ENCODE measurements at places on chromosomes 5 and 9.

- no peak for DNase-seq
Observed at GRCh38 chr5:11247224-11247623, 486.2 kb upstream of the DAP start.

- DNase-seq: no peak
Observed at GRCh38 chr5:32027093-32027716, 146.9 kb downstream of the GOLPH3 start.

DNA sequence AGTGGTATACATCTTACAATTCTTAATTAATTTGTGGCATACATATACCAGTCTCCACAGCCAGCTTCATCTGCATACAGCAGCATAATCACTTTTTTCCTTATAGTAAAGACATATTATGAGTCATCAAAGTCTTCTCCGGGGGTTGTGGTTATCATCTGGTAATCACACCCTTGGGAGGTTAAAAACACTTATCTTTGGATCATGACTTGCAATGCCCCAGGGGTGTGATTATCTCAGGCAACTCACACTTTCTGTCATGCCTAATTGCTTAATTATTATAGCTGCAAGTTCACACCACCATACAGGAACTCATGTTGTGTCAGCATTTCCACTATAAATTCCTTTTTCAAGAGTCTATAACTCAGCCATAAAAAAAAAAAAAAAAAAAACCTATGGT lies 218.4 kb downstream of the ANXA1 start:
- DNase-seq: peak; percentile 64

GRCh38 chr5:83925321-83925954 lies 204.8 kb upstream of the HAPLN1 start:
- DNase-seq: no peak

DNA sequence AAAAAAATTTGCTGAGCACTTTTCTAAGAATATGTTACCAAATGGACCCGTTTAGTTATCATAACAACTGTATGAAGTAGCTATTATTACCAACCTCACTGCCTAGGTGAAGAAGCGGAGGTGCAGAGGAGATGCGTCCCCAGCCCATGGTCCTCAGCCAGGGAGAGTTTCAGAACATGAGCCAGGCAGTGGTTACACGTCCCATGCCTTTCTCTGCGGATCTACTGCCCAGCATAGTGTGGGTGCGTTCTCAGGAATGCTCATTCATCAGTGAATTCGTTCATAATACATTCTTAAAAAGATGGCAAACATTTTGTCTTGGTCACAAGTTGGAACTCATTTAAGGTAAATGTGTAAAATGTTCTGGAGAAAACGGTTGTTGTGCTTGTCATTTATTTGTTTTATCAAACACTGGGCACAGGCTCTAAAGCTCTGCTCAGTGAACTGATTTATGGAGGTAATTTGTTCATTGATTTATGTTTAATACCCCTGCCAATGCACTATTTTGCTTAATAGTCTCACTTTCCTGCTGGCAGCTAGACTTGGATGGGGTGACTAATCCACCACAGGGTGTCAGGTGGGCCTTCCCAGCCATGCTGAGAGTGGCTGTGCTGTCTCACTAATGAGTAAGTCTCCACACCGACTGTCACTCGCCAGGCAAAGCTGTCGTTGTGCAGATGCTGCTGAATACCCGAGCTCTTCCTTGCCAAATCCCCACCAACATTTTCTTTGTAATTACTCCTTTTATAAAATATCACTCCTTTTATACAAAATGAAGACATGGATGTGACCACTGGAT lies 248.8 kb downstream of the TENT4A start:
- no peak for DNase-seq

- no peak for DNase-seq
Observed at GRCh38 chr9:136646827-136647711, 15.6 kb upstream of the EGFL7 start.

DNA sequence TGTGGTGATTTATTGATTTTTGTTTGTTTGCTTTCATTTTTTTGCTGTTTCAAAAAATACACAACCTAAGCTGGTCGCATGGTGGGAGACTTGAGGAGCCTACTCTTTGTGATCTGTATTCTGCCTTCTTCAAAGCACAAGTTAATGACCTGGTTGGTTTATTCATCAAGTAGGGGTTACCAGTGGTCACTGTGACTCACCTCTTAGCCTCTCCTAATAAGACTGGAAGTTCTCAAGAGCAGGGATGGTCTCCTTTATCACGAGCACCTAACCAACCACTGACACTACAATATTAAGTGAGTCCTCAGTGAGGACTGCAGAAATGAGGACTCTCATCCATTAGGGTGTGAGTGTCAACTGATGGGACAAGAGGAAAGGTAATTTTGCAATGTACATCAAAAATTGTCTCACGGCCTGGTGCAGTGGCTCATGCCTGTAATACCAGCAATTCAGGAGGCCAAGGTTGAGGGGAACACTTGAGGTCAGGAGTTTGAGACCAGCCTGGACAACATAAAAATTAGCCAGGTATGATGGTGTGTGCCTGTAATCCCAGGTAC lies 13.6 kb upstream of the MTMR12 start:
- no peak for DNase-seq

- DNase-seq: no peak
Observed at GRCh38 chr5:142325725-142326479, 1.1 kb upstream of the SPRY4 start.

- peak; percentile 53 for DNase-seq
Observed at GRCh38 chr5:132807163-132807838, 5.8 kb upstream of the SOWAHA start.

- DNase-seq: peak; percentile 67
Observed at GRCh38 chr5:109690242-109690974, 681 bp downstream of the MAN2A1 start.

- peak; percentile 20 for DNase-seq
Observed at GRCh38 chr5:35815089-35815936, 41.4 kb upstream of the IL7R start.

GRCh38 chr9:27535701-27536118 lies 6.1 kb upstream of the MOB3B start:
- peak; percentile 8 for DNase-seq

- no peak for DNase-seq
Observed at GRCh38 chr9:131140550-131140949, 15.2 kb downstream of the NUP214 start.

DNA sequence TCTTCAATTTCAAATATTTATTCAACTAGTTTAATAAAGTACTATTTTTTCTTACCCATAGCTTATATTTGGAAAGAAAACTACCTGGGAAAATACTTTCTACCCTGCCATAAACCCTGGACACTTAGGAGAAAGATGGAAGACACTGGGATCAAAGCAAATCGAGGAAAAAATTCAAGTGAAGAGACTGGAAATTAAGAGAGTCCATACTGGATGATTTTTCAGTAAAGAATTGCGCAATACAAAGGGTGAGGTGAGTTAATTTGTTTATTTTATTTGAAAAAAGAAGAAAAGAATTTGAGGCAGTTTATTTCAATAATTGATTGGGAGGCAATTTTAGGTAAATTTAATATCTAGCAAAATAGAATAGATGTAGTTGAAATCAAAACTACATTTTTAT lies 331.8 kb upstream of the ITGA1 start:
- no peak for DNase-seq

- DNase-seq: no peak
Observed at GRCh38 chr5:32753051-32753450, 41.9 kb downstream of the NPR3 start.

GRCh38 chr5:51664491-51665250 lies 281.4 kb downstream of the ISL1 start:
- DNase-seq: no peak

DNA sequence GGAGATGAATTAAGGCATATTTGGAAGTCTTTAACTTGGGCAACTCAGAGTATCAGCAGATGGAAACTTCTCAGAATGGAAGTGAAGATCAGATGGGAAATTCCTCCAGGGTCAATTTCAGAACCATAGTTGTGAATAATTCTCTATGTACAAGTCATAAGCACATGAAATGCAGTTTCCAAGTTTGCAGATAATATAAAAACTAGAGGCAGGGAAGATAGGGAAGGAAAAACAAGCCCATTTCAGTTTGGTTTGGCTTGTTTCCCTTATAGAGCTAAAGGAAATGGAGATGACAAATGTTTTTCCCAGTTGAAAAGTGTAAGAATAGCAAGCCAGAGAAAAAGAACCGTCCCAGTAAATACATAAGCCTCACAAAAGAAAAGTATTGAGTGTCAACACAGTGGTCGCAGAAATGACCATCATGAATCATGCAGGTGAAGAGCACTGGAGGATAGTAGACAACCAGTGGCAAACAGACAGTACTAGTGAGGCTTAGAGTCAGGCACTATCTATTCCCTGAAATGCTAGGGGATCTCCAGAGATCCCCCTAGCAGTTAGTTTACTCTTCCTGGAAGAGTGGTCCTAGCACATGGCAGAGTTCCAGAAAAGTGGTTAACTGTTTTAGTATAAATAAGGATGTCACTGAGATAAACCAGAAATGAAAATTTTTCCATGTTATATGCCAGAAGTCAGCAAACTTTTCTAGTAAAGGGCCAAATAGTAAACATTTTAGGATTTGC lies 245.9 kb downstream of the SAXO1 start:
- no peak for DNase-seq

All from erythroblast (primary cell).